ENCODE measurements at places on chromosomes 16 and 17.

DNA sequence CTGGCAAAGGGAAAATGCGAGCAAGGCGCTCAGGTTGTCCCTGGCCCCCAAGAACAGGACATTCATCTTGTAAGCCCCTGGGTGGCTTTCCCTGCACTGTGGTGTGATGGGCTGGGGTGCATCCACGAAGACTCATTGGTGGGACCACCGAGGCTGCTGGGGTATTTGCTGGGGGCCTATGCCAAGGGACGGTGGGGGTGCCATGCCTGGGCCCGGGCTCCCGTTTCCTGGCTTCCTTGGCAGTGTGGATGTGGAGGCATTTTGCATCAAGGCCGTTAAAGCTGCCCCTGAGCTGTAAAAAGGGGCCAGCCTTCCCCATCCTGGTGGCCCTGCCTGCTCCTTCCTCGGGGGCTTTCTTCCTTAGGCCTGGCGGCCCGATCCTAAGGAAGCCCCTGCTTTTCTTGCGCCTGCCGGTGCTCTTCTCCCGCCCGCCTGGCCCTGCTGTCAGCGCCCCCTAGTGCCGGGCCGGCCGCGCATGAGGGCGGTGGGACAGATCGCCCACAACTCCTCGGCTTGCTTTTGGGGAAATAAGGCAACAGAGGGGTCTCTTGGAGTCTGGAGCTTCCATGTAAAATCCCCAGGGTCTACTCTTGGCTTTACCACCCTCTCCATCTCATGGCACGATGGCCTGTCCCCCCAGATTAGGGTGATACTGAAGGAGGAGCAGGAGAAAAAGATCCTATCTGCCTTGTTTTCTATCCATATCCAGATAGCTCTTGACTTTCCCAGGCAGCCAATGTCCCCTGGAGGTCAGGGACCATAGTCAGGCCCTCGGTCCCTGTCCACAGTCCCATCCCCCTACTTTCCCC lies 9.8 kb upstream of the TBX2 start:
- no peak for DNase-seq

DNA sequence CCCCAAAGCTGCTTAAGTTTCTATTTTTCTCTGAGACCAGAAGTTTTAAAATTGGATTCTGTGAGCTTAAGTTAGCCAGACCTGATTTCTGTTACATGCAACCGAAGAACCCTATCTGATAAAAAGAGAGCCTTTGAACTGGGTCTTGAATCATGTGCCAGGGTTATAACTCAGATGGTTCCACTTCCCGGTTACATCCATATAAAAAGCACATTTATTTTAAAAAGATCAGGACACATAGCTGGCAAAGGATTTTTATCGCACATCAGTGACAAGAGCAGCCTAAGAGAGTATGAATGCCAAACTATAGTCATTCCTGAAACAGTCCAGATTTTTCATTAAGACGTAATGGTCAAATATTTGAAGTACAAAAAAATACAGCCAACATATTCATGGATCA lies 32.5 kb upstream of the CLEC3A start:
- no peak for DNase-seq

DNA sequence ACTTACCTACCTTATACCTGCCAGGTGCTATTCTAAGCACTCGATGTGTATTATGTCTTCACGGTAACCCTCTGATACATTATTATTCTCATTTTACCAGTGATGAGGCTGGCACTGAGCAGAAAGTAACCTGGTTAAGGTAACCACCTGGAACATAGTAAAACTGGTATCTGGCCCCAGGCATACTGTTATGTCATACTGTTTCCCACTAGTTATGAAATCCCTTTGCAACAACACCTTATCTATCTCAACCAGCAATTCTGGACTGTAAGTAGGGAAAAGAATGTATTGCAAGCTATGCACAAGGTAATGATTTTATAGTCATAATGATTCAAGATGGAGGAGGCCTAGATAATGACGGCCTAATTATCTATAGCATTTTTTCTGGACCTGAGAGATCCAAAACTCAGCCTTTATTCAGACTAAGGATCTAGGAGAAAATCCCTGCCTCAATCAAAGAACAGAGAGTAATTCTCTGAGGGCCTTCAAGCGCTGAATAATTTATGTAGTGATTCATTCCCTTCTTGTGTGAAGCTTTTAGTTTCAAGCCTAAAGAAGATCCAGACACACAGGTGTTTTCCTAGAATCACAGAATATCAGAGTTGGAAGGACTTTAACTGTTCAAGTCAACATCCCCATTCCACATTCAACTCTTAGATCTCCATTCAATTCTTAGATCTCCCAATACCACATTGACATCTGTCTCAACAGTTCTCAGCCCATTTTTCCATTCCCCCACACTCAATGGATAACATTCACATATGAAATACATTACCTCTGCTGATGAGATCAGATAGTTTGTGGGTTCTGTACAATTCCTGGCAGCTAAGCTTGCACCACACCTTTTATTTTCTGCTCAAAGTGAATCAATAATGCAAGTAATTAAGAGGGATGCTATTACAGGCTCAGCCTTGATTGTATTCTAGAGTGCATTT lies 14.9 kb upstream of the MMD start:
- DNase-seq = no peak

GRCh38 chr16:23298290-23298915 lies 3.7 kb upstream of the SCNN1B start:
- DNase-seq = no peak

GRCh38 chr16:10552998-10553491 lies 27.4 kb downstream of the EMP2 start:
- DNase-seq = no peak

DNA sequence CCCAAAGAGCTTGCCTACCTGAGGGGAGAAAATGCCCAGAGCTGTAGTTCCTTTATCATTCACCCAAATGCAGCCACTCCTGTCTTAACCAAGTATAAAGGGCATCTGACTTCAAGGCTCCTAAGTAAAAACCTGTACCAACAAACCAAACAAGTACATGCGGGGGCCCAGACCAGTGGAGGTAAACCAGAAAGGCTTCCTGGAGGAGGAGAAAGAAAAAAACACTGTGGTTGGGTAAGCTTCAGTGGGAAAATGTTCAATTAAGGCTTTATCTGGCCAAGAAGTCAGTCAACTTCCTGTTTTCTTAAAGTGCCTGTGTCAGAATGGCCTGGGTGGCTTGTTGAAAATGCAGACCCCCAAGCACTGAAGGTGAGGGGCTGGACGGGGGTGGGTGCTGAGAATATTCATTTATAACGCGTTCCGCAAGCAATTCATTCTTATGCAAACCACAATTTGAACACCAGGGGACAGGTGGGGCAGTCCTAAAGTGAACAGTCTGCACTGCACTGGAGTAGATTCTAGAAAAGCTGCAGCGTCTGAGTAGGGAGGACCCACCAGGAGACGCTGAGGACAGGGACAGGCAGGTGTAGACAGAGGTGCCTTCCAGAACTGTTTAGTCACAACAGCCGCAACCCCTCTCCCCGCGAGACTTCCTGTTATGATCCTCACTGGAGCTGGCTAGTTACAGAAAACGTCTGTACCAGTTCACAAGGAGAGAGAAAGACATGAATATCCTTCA lies 467.1 kb downstream of the SOX9 start:
- peak; percentile 49 for DNase-seq

DNA sequence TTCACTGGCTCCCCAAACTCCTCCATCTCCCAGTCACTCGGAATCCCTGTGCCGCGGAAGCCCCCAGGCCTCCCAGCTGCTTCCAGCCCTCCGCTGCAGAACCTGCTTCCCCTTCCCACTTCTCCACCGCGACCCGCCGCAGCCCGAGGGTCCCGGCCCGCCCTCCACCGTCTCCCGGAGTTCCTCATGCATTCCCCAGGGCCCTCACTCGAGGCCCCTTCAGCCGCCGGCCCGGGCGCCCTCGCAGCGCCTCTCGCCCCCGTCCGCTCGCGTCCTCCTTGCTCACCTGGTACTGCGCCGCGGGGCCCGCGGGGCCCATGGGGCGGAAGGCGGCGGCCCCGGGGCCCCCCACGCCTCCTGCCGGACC lies 329 bp downstream of the SMARCD2 start:
- no peak for DNase-seq

GRCh38 chr17:39115135-39115534 lies 36.3 kb downstream of the PLXDC1 start:
- no peak for DNase-seq

GRCh38 chr17:75301502-75302206 lies 12.4 kb upstream of the SLC25A19 start:
- no peak for DNase-seq

DNA sequence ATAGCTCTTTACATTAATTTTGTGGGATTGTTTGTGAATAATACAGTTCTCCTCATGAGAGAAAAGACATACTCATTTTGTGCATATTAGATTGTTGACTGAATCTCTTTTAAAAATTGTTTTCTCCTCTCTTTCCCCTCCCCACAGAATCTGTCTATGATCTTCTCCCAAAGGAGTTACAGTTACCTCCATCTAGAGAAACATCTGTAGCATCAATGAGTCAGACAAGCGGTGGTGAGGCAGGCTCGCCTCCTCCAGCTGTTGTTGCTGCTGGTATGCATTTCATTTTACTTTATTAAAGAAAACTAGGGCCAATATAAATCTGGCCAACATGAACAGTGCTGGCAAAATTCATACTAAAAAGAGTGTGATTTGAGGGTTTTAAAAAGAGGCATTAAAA lies 60.5 kb downstream of the NFAT5 start:
- no peak for DNase-seq

DNA sequence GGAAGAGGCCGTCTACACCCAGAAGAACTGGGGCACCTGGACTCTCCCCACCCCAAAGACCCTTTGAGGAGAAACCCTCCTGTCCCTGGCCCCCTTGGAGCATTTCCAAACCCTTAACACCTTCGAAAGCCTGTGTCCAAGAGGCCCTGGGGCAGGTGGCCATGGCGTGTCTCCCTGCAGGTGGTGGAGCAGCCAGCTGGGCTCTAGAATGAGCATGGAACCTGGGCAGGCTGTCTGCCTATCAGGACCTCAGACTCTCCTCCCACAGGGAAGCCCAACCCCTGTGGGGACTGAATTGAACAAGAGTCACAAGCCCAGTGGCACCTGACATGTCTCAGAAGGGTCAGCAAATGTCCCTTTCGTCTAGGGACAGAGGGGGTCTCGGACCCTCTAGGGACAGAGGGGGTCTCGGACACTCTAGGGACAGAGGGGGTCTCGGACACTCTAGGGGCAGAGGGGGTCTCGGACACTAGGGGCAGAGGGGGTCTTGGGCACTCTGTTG lies 8.4 kb downstream of the CBX4 start:
- peak; percentile 51 for DNase-seq

- no peak for DNase-seq
Measured at GRCh38 chr17:15303851-15304250, 37.5 kb downstream of the TEKT3 start.

DNA sequence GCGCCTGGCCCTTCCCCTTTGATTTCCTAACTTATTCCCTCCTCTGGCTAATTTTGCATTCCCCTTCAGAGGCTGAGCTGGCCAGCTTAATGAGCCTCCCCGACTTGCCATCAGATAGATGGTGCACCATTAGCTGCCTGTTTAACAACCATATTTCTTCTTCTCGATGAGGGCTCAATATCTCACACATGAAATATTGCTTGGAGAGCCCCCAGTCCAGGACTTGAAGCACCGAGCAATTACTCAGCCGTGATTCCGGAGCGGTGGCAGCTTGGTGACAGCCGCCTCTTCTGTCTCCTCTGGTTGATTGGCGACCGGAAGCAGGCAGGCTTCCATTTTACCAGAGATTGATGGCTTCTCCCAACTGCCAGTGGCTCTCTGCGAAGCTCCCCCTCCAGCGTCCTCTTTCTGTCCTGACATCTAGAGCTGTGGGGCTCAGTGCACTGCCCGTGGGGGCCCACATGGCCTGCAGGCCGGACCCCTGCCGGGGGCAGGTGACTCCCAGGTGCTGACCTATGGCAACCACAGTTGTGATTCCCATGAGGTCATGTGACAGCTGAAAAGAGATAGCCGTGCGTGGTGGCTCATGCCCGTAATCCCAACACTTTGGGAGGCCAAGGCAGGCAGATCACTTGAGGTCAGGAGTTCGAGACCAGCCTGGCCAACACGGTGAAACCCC lies 133.7 kb upstream of the SEC14L1 start:
- no peak for DNase-seq

GRCh38 chr17:6381526-6382465 lies 53.1 kb downstream of the AIPL1 start:
- no peak for DNase-seq

DNA sequence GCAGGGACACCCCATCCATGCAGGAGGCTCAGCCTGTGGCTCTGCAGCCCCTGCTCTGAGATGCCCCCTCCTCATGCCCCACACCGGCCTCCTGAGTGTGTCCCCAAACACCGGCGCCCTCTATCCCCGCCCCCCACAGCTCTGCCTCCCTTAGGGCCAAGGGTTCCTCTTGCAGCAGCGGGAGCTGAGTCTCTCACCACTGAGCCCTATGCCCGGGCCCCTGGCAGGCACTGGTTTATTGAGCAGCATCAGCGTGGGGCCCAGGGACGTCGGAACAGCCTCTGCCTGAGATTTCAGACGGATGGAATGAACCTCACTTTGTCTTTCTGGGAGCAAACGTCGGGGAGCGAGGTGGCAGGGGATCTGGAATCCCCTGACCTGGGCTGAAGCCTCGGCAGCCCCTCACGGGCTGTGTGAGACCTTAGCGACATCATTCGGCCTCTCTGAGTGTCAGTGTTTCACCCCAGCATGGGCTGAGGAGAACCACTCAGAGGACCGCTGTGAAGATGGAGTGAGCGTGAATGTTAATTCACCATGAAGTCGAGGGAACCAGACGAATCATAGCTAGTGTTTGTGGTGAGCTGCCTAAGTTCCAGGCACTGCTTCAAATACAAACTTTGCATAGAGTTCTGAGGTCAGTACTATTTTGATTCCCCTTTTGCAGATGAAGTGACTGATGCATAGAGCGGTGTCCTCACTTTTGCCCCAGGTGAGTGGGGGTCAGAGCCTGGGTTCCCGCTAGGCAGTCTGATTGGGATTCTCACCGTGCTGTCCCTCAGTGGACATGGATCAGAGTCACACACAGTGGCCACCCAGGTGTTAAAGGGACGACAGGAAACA lies 5.3 kb upstream of the C16orf74 start:
- DNase-seq = no peak

DNA sequence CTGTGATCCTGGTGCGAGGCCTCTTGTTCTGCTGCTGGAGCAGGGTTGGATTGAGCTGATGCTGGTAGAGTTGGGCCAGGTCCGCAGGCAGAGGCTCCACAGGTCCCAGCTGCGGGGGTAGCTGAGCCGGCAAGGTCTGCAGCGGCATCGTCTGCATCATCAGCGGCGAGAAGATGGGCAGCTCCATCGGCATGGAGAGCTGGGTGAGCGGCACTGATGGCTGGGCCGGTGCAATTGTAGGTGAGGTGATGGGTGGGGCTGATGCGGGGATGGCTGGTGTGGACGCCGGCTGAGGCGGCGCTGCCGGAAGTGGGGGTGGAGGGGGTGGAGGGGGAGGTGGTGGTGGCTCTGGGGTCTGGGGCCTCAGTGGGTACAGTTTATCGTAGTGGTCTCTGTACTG lies 251.7 kb downstream of the ZFHX3 start:
- DNase-seq = no peak

Measured in HepG2 (cell line).